ENCODE measurements at places on chromosomes 4 and X.

- DNase-seq, result no peak
These were observed 78.7 kb downstream of the PPARGC1A start for GRCh38 chr4:23811161-23811560.

DNA sequence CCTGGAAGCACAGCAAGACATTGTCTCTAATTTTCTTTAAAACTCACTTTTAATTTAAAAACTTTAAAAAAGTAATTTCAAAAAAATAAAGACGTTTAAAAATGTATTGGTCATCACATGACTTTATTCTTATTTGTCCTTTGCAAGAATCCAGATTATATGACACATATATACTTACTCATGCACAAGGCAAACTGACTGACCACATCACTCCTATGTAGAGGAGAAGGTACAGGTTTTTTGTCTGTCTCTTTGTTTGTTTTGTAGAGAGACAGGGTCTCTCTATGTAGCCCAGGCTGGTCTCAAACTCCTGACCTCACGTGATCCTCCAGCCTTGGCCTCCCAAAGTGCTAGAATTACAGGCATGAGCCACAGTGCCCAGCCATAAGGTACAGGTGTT, 28.6 kb downstream of the MAML3 start:
- DNase-seq, result no peak

DNA sequence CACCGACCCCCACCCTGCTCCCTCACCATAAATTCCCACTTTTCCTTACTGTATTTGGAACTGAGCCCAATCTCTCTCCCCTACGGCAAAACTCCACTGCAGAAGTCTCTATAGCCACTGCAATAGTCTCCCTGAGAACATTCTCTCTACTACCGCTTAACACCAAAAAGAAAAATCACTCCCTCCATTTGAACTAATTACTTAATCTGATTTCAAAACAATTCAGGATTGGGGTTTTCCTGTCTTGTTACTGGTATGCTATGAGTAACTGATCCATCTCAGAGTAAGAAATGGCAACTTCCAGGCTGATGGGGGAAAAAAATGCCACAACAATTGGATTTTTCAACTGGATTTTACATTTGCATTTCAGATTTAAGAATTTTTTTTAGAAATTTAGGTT, 5.8 kb downstream of the PAPSS1 start:
- no peak for DNase-seq

GRCh38 chr4:2961421-2961810, 1.8 kb downstream of the NOP14 start:
- no peak for DNase-seq

- no peak for DNase-seq
These were observed 89.0 kb downstream of the TRAPPC11 start for GRCh38 chr4:183747931-183748670.

GRCh38 chrX:54415534-54416350, 24.5 kb upstream of the TSR2 start:
- DNase-seq, result no peak

DNA sequence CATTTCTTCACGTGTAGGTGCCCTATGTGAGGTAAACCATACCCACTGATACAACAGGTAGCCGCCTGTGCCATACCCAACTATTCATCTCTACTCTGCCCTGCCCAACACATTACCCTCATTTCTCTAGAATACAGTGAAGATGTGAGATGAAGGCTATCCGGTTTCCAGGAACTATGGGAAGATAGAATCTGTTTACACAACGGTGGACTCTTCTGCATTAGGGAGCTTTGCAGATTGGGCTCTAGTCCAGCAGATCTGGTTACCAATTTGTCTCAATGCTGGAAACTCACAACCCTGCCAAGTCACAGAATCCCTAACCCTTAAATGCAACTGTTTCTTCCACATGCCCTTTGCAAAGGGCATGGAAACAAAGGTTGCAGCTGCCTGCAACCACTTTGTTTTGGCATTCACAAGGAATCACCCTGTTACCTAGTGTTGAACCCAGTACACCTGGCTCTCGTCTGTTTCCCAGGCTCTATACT, 6.4 kb upstream of the SLAIN2 start:
- no peak for DNase-seq

- no peak for DNase-seq
These were observed 36.3 kb upstream of the AGA start for GRCh38 chr4:177478496-177478895.

- DNase-seq, result no peak
These were observed 94.5 kb downstream of the DHX15 start for GRCh38 chr4:24489870-24490269.

DNA sequence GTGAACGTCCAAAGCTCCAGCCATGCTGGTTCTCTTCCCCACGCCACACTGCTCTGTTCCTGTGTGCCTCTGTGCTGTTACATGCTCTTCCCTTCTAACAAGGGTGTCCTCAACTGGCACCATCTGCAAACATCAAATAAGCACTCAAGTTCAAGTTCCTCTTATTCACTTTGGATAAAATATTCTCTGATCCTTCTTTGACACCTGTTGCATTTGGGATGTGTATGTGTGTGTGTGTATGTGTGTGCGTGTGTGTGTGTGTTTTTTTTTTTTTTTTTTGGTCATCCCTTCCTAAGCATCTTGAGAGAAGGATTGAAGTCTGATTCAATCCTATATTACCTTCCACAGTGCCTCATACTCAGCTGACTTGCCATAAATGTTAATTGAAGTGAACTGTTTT, 204.0 kb upstream of the ANXA3 start:
- DNase-seq, result no peak

DNA sequence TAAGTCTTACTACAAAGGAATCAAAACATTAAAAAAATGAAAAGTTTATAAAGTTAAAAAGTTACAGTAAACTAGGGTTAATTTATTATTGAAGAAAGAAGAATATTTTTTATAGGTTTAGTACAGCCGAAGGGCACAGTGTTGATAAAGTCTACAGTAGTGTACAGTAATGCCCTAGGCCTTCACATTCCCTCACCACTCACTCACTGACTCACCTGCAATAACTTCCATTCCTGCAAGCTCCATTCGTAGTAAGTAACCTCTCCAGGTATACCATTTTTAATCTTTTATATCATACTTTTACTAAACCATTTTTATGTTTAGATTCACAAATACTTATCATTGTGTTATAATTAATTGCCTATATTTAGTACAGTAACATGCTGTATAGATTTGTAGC, 307.5 kb upstream of the FAM241A start:
- no peak for DNase-seq

Measured in globus pallidus (tissue), 1 donor.